Cardiac muscle cell (in vitro differentiated cells and primary cell): ENCODE measurements at places on chromosomes 1 and 21.

DNA sequence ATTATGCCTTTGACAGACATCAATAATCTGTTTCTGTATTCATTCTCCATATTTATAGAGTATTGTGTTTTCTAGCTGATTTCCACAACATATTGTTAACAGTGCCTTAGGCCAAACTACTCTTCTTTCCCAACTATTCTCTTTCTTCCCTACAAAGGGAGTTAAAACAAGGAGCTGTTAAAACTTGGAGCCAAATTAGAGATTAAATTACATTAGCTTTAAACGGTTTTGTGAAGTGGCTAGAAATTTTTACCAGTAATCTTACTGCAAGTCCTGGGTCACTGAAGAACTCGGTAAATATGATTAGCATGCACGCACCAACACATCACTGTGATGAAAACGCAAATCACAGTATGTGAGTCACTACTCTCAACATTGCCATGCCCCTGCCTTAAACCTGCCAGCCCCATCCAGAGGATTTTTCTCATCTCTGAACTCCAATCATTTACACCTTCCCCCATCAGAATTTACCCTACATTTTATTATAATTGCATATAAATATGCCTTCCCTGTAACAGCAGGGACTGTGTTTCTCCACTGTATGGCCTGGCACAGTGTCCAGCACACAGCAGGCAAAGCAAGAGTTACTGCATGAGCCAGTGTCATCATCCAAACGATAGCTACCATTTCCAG, 1.5 kb upstream of the PRDX6 start:
- DNase-seq = peak; percentile 63

DNA sequence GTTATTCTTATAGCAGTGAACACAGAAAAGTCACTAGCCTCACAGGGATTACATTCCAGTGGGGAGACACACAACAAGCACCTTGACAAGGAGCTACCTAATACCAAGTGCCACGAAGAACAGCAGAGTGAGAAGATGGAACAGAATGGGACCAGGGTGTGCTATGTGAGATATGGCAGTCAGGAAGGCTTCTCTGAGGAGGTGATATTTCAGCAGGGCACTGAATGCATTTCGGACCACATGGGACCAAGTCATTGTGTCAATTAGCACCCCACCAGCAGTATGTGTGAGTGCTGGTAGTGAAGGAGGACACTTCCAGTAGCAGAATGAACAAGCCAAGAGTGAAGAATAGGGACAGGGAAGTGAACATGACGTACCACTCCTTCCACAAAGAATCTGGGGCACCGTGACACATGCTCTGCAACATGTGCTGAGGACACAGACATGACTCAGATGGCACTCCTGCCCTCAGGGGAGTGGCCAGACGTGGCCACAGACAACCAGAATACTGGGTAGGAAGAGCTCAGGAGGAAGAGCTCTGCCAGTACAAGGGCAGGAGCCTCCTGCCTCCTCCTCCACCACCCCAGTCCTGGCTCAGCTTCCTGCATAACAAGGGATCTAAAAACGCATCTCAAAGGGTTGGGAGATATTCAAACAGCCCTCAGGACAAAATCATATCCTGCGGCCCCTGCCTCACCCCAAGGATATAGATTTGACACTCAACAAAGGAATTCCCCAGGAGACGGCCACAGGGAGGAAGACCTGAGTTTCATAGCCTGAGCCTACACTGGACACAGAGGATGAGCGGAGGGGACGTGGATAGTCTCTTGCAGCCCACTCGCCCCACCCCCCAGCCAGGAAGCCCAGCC, 102.5 kb downstream of the TRABD2B start:
- DNase-seq = peak; percentile 17

DNA sequence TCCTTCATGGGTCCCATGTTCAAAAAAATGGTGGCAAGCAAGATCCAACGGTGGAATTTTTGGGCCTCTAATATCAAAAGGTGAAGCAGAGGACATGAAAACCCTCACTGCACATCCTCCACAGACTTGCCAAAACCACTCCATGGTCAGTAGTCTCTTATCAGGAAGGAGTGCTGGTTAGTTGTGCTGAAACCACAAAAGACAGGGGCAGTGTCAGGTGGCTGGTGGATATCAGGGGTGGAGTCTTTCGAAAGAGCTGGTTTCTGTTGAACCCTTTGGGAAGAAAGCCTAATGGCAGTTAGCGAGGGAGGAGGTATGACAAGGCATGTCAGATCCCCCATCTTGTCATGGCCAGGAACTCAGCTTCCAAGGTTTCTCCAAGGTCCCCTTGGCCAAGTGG, 395.9 kb upstream of the CAMK1G start:
- no peak for DNase-seq

DNA sequence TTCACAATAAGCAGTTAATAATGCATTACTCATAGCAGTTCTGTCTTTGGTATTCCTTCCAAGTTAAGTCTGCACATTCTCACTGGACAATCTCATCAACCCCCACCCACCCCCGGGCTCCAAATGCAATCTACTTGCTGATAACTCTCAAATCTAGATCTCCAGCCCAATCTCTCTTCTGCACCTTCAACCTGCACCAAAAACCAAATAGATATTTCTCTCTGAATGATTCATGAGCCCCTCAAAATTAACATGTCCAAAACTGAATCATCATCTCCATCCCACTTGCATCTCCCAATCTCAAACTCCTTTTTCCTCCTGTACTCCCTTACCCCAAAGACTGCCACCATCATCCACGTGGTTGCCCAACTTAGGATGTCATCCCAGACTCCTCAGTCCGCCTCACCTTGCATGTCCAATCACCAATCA, 2.7 kb downstream of the DOCK7 start:
- no peak for DNase-seq

GRCh38 chr1:51833700-51834099, 44.8 kb downstream of the NRDC start:
- no peak for DNase-seq

DNA sequence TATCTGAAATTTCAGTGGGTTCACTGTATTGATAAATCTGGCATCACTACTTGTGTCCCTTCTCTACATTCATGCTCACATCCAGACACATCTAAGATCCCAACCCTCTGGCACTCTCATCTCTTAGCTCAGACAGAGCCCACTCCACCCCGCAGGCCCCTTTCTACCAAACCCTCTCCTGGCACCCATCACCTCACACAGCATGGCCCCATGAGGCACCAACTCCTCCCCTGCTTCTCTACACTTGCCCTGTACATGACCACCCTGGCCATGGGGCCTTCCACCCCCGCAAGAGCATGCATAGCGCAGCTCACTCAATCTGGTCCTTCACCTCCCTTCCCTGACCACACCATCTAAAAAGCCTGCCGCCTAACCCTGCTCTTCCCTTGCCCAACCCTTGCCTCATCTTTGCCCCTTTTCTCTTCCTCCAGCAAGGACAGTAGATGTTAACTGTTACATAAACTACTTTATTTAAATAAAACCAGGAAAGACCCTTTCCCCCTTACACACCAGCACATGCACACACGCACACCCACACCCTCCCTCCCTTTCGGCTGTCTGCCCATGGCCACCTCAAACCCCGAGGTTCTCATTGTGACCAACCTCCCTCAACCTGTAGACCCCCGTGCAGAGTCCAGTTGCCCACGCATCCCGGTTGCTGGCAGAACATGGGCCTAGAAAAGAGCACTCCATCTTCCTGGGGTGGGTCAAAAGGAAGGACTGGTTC, 15.6 kb downstream of the SH3BP5L start:
- no peak for DNase-seq

DNA sequence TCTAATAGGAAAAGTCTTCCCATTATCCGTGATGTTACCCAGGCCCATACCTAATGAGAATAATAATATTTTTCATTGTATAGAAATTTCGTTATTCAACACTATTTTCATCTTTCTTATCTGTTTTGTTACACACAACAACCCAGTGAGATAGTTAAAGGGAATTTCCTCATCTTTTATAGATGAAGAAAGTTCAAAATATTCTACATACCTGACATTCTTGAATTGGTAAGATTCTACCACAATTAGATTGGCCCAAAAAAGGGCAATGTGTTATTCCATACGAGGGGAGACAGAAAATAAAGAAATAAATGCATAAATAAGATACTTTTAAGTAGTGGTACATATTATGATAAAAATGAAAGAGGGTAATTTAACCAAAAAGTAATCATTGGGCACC, 405.5 kb upstream of the ADAMTS5 start:
- DNase-seq = peak; percentile 29

DNA sequence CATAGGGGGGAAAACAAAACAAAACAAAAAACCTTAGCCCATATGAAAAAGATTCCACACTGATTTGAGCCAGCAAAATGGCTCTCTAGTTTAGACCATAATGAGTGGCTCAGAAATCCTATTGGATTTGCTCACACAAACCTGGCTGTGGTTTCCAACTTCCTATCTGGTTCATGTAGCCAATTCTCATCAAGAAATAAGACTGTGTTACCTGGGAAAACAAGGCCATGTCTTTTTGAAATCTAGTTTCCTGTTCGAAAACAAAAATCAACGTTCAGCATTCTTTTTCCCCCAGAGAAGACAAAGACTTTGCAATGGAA, 69.2 kb downstream of the TBX15 start:
- no peak for DNase-seq

- DNase-seq = no peak
Observed at GRCh38 chr1:21175324-21175669, 1.4 kb downstream of the EIF4G3 start.

DNA sequence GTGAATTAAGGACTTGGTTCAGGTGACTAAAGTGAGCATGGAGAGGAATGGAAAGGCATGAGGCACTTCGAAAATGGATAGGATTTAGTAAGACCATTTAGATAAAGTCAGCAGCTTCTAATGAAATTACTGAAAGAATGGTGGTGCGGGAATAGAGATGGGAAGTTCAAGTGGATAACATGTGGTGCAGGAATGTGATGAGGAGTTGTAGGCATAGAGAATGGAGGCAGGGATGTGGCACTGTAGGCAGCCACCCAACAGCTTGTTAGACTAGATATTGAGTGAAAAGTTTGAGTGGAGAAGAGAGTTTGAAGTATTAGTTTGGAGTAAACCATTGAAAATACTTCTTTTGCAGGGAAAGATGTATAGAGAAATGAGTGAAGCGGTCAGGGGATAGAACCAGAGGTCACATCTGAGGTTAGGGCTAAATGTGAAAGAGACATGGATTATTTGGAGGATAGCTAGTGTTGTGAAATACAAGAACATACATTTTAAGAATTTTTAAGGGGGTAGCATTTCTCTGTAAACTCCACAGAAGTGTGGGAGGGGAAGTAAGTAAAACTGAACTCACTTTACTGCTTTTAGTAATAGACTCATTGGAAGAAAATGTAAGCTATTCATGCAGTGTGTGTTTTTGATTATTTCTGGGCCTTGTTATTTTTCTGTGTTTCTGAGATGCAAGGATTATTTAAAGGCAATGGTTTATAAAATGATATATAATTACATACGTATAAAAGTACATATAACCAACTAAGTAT, 46.2 kb downstream of the DYRK1A start:
- DNase-seq = no peak

DNA sequence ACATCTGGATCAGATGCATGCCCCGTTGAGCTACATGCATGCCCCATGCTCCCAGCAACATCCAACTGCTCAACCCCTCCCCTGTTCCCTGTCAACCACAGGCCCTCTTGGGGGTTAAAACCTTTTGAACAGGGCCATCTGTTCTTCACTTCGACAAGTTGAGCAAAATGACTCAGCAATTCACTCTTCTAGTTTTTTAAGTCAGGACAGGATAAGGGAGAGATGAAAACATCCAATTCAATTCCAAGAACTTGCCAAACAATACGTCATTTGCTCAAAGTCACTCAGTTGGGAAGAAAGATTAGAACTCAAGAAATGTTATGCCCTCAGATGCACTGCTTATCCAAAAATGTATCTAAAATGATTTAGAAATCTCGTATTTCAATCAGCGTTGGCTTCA, 46.1 kb upstream of the MTF2 start:
- DNase-seq = no peak

DNA sequence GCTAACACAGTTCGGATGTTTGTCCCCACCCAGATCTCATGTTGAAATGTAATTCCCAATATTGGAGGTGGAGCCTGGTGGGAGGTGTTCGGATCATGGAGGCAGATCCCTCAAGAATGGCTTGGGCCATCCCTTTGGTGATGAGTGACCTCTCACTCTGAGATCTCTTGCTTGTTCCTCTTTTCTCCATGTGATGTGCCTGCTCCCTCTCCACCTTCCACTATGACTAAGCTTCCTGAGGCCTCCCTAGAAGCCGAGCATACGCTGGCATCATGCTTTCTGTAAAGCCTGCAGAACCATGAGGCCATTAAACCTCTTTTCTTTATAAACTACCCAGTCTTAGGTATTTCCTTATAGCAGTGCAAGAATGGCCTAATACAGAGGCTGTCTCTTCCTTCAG, 8.1 kb upstream of the PLA2G5 start:
- DNase-seq = no peak

DNA sequence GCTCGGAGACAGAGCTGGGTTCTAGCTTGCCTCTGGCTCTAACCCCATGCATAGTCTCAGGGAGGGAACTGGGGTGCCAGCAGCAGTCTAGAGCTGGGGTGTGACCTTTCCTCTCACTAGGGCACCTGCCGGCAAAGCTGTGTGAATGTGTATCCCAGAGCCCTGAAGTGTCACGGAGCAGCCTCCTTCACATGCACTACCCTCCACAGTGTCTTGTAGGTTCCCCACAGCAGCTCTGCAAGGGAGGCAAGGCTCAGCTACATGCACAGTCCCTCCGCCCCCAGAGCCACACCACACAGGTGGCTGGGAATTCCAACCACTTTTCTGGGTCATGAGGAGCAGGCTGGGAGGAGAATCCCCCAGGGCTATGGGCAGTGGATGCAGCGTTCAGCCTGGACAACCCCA, 7.7 kb upstream of the HPCA start:
- DNase-seq = no peak

DNA sequence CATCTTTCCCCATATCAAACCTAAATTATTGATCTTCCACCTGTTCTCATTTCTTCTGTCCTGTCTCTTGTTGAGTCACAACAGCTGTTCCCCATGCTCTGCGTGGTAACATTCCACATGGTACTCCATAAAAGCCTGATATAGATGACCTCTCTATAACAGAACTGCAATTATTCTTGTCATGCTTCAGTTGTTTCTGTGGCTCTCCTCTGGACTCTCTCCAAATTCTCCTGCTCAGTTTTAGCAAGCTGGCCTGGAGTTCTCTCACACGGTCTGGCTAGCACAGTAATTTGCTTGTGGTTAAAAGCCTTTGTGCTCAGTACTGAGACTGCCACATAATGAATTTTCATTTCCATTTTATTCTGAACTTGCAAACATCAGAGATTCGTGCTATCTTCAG, 10.6 kb upstream of the LRRC39 start:
- peak; percentile 91 for DNase-seq

DNA sequence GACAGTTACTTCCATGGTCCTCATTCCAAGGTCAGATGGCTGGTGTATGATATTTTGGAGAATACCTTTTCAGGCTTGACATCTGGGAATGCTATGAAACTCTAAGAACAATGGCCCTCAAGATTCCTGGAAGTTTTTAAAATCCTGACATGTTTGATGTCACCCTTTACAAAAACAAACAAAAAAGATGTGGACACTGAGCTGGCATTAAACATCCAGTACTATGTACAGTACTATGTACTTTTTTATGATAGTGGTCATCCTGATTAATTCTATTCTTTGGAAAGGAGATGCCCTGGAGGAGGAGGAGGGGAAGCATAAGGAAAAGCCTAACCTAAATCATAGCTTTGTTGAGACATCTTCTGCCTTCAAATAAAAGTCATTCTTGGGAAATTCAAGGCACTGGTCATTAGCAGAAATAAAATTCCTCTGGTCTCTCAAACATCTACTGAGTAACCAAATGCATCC, 235.4 kb downstream of the HMCN1 start:
- DNase-seq = no peak
